ENCODE measurements at places on chromosomes 5 and 9. TPM values are rescaled to one million over a fixed set of nuclear protein-coding genes. Genes with fewer than 3 reads are reported as not detected.

CLIC3 gene
- total RNA-seq = 12.7 TPM

PTPRD gene
- 4.6 TPM for total RNA-seq

JAKMIP2 gene
- total RNA-seq = 0.22 TPM

ADRB2 gene
- 2.3 TPM for total RNA-seq

RLN1 gene
- not detected for total RNA-seq

PCDHGA6 gene
- 4.8 TPM for total RNA-seq

ZDHHC21 gene
- total RNA-seq = 12.7 TPM

INSL6 gene
- not detected for total RNA-seq

ADAMTS12 gene
- 135 TPM for total RNA-seq

TPPP gene
- under 0.01 TPM for total RNA-seq

C9orf50 gene
- not detected for total RNA-seq

LCN15 gene
- not detected for total RNA-seq

SPINK13 gene
- total RNA-seq = not detected

PALM2AKAP2 gene
- 66.4 TPM for total RNA-seq

CDKN2B gene
- 77.2 TPM for total RNA-seq

GPRIN1 gene
- 11.9 TPM for total RNA-seq

FGF1 gene
- total RNA-seq = 0.44 TPM

TNPO1 gene
- 298 TPM for total RNA-seq

NR2F1 gene
- 87.2 TPM for total RNA-seq

TMEM215 gene
- not detected for total RNA-seq

LHX2 gene
- not detected for total RNA-seq

FAM221B gene
- not detected for total RNA-seq

ENHO gene
- 0.14 TPM for total RNA-seq

DOK3 gene
- 2.2 TPM for total RNA-seq

SAXO1 gene
- not detected for total RNA-seq

GLRX gene
- 146 TPM for total RNA-seq

EEIG1 gene
- 26.3 TPM for total RNA-seq

RGS3 gene
- total RNA-seq = 60.3 TPM

PCDHA9 gene
- total RNA-seq = under 0.01 TPM

CDH9 gene
- not detected for total RNA-seq

PCDHGB4 gene
- total RNA-seq = 28.2 TPM

PCDHGA5 gene
- 1.5 TPM for total RNA-seq

ZCCHC7 gene
- 29.5 TPM for total RNA-seq

SPINK7 gene
- total RNA-seq = not detected

NUTM2F gene
- total RNA-seq = not detected

DRD1 gene
- total RNA-seq = 0.44 TPM

PPP3R2 gene
- total RNA-seq = not detected

ZNF300 gene
- 4.4 TPM for total RNA-seq

CCL28 gene
- total RNA-seq = 4.2 TPM

CNTNAP3B gene
- total RNA-seq = 0.57 TPM

RANBP6 gene
- 60.1 TPM for total RNA-seq

FOXD4L5 gene
- total RNA-seq = not detected

WNK2 gene
- total RNA-seq = not detected

FRRS1L gene
- not detected for total RNA-seq
